ENCODE measurements at places on chromosomes 13 and 19.
A peak's percentile ranks its signal among the peaks of the same experiment; 100 is the strongest.

DNA sequence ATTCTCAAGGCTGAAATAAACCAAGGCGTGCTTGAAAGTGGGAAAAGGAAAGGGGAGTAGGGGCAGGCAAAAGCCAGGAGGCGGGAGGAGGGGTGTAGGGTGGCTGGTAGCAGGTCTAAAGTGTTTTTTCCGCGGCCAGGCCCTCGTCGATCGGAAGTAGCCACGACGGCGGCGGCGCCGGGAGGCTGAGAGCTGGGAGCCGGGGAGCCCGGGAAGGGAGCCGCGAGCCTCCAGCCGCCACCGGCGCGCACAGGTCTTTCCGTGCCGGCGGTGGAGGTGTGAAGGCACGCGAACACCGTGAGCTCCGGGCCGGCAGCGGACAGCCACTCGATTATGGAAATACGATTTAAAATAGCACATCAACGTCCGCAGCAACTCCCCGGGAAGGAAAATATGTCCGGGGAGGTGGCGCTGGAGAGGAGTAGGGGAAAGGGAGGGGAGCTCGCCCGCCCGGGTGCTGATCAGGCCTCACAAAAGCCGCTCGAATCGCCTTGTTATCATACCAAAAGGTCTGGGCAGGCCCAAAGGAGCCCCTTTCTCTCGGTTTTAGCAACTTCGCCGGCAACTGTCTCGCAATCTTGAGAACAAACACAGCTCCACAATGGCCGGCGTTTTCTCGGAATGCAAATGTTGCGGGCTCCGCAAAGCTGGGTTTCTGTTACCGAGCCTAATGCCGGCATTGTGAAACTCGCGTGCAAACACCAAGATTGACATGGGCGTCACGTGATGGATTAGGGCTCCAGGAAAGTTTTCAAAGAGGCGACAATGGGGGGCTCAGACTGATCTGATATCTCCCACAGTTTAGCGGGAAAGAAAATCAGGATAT, 2.9 kb upstream of the PCDH8 start:
- no peak for DNase-seq

DNA sequence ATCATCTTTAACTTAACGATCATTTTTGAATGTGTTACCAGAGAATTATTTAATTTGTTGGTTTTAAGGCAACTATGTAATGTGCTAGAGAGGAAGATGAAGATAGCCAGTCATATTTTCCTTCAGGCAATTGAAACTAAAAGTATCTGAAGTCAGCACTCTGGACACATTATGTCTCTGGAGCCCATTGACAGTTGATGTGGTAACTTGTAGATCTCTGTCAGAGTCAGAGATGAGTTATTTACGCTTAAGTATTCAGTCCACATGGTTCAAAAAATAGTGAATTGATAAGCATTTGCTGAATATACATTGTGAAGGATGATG, 2.1 kb downstream of the ZMYM2 start:
- no peak for DNase-seq

- peak; percentile 82 for DNase-seq
These were observed 15.7 kb downstream of the RANBP3 start for GRCh38 chr19:5961969-5962945.

DNA sequence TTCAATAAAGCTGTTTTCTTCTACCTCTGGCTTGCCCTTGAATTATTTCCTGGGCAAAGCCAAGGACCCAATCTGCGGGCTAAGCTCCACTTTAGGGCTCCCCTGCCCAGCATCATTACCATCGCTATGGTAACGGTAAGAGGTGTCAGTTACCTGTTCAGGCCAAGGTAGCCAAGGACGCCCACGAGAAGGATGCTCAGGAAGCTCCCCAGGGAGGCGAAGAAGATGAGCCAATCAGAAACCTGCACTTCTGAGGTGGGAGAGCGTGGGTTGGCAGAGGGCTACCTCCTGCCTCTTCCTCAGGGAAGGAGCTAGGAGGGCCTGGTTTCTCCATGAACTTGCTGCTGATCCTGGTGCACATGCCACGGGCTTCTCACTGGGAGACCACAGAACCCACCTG, 24.7 kb downstream of the IL12RB1 start:
- DNase-seq, result no peak

DNA sequence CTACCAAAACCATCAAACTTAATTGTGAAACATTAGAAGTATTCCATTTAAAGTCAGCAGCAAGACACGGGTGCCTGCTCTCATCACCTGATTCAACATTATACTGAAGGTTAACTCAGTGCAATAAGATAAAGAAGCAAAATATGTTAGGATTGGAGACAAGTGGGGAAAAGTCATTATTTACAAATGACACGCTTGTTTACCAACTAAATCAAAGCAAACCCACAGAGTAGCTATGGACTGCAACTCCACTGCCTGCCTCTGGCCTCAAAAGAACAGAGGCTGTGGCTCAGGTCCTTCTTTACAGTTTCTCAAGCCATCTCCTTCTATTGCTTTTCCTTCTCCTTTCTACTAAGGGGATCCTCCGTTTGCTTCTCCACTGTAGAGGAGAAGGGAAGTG, 21.0 kb upstream of the ATP12A start:
- no peak for DNase-seq

- DNase-seq, result no peak
These were observed 9.9 kb upstream of the KPNA3 start for GRCh38 chr13:49802426-49802825.

- no peak for DNase-seq
These were observed 1.7 kb upstream of the MUC16 start for GRCh38 chr19:9011875-9012274.

DNA sequence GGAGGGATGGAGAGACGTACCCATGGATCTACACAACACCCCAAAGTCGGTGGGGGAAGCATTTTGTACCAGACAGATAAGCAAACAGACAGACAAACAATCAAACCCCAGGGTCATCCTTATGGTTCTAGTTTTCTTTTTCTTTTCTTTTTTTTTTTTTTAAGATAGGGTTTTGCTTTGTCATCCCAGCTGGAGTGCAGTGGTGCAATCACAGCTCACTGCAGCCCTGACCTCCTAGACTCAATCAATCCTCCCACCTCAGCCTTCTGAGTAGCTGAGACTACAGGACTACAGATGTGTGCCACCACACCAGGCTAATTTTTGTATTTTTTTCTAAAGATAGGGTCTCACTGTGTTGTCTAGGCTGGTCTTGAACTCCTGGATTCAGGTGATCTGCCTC, 17.9 kb upstream of the FBL start:
- no peak for DNase-seq

- no peak for DNase-seq
These were observed 54.0 kb upstream of the ATP12A start for GRCh38 chr13:24625870-24626849.

DNA sequence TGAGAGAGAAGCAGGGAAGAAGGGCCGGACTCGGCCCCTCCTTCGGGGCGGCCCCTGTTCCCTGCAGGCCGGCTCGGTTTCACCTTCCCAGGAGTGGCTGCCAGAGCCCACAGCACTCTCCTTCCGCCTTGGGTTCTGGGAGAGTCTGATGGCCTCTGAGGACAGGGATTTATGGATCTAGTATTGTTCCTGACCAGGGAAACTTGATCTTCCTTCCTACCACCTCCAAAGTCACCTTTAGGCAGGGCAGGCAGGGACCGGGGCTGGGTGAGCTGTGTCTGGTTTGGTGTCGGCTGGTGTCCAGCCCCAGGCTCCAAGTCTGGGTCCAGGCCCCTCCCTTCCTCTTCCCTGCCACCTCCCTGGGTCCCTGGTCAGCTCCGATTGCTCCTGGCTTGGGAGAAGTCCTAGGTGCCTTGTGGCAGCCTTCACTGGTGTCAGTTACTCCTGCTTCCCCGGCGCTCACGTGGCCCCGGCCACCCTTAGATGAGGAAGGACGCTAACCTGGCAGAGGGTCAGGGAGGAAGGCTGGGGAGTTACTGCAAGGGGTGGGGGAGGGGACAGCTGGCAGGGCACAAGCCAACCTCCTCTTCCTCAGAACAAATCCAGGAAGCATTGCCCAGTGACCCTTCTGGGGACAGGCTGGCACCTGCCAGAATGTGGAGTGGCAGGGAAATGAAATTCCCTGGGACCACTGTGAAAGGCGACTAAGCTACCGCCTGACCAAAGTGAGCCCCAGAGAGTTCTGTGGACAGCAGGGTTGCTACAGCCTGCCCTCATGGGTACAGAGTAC, 18.8 kb downstream of the RFX1 start:
- DNase-seq, result no peak

DNA sequence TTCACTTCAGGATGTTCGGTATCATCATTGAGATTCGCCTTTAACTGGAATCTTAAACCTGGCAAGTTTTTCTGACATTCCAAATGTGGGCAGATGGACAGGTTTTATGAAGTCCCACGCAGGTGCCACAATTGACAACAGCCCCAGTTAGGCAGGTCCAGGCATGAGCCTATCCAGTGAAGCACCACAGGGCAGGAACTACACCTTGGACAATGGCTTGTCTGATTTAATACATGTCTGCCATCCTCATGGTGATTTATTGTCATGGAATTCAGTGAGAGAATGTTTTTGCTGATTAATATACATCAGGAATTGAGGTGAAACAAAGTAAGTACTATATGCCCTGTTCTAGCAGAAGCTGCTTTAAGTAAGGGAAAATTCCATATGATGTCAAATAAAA, 10.2 kb upstream of the TPP2 start:
- DNase-seq, result no peak

- peak; percentile 59 for DNase-seq
These were observed 3.4 kb upstream of the ZIC2 start for GRCh38 chr13:99977912-99978798.

- DNase-seq, result no peak
These were observed 117.6 kb upstream of the SPRY2 start for GRCh38 chr13:80458543-80458942.
